ENCODE measurements at places on chromosomes 1 and 21.

- peak; percentile 34 for ATAC-seq
These were observed 7.8 kb upstream of the CHI3L2 start for GRCh38 chr1:111219557-111220286.

GRCh38 chr1:89822999-89823628, 2.3 kb downstream of the LRRC8D start:
- no peak for ATAC-seq

- ATAC-seq: peak; percentile 71
These were observed 7.1 kb upstream of the NSUN4 start for GRCh38 chr1:46333300-46334029.

GRCh38 chr1:32967888-32968568, 3.4 kb upstream of the RNF19B start:
- ATAC-seq: no peak

DNA sequence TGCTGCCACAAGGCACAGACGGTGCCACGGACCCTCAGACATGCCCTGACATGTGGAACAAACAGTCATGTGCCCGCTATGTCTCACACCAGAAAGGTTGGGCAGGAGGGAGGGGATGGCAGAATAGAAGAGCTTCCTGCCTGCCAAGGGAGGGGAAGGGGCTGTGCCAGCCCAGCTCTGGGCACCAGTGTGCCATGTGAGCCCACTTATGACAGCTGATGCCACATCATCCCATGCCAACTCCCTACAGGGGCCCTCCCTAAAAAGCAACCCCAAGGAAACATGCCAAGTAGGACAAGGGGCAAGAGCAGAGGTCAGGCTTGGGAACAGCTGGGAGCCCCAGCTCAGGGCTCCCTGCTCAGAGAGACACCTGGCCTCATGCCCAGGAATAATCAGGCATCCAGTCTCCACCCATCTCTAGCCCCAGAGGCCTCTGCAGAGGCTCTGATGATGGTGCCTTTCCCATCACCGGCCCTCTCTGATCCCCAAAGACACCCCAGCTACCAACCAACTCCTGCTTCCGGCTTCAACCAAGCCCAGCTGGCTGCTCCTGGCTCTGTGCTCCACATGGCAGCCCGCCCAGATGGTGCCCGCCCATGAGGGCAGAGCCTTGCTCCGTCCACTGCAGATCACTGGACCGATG, 10.3 kb downstream of the ADGRB2 start:
- ATAC-seq: peak; percentile 4

GRCh38 chr1:151915061-151915686, 5.9 kb upstream of the THEM4 start:
- no peak for ATAC-seq

DNA sequence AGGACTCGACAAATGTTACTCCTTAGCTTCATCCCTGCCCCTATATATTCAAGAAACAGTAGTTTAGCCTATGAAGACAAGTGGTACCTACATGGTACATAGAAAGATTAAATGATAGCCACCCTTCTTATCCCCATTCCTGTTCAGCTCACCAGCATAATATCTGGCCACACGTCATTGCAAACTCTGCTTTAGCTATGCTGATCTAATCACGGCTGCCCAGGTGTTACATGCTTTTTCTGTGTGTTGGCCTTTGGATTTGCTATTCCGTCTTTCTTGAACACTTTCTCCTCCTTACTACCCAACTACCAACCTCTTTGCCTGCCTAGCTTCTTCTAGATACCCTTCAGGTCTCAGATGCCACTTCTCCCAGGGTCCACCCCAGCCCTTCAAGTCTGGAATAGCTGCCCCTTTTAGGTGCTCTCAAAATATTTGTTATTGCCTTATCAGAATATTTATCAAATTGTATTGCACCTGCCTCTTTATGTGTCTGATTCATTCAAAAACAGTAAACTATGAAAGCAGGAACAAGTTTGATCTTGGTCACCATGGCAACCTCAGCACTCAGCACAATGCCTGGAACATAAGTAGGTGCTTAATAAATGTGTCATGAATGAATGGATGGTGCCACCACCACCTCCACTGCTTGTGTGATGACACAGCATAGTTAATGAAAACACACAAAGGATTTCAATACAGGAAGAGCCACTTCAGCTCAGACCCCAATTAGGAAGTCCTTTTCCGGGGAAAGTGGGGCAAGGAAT, 11.4 kb upstream of the DNASE2B start:
- ATAC-seq: no peak

DNA sequence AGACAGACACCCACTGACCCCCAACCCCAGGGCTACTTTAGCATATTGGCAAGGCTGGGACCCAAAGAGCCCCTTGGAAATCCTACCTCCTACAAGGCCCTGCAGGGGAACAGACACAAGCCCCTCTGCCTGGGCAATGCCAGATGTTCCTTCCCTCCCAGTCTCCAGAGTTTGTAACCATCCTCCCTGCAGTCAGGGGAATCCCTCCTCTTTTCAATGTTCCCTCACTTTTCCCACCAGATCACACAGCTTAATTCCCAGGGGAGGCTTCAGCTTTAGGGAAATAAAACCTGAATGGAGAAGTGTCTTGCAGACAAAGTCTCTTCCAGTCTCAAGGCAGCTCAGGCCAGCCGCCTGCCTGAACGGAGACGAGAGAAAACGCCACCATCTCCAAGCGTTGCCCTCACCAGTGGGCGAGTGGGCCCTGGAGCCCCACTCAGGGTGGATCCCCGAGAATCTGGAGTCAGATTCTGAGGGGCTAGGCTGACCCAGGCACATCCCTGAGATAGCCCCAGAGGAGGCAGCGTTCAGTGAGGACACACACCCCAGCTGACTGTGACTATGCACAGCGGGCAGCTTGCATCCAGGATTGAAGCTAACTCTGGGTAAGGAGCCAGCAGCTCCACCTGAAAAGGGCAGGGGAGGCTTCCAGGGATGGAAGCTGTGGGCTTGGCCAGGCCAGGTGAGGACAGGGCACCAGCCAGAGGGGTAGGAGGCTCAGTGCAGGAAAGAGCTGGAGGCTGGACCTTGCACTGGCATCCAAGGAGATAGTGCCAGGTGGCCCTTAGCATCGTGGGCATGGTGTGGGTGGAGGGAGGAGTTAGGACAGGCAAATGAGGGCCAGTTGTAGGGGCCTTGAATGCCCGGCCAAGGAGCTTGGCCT, 44.0 kb upstream of the ZC3H12A start:
- ATAC-seq: no peak

GRCh38 chr1:1177452-1178206, 3.9 kb downstream of the TTLL10 start:
- no peak for ATAC-seq

GRCh38 chr21:15354516-15354915, 289.7 kb upstream of the NRIP1 start:
- no peak for ATAC-seq

Data from esophagus mucosa (tissue), 1 donor.